ENCODE measurements at places on chromosomes 4 and X. TPM values are rescaled to one million over a fixed set of nuclear protein-coding genes. Genes with fewer than 3 reads are reported as not detected.

Gene UGT2B17
- not detected for total RNA-seq

Gene COX7B2
- not detected for total RNA-seq

GRCh38 chr4:76486588-76487276 lies 51.7 kb downstream of the SHROOM3 start:
- DNase-seq: no peak

DNA sequence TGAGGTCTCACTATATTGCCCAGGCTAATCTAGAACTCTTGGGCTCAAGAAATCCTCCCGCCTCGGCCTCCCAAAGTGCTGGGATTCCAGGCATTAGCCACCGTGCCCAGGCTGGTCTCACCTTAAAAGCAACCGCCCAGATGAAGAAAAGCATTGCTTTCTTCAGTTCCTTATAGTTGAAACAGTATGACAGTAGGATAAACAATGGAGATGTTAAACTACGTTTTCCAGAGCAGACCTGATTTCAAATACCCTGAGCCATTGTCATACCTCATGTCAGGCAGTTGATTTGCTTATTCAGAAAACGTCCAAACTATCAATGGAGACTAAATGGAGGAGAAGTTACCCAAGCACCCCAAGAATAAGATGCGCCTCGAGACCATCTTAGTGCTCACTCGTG lies 26.3 kb upstream of the TMEM131L start:
- DNase-seq: no peak

DNA sequence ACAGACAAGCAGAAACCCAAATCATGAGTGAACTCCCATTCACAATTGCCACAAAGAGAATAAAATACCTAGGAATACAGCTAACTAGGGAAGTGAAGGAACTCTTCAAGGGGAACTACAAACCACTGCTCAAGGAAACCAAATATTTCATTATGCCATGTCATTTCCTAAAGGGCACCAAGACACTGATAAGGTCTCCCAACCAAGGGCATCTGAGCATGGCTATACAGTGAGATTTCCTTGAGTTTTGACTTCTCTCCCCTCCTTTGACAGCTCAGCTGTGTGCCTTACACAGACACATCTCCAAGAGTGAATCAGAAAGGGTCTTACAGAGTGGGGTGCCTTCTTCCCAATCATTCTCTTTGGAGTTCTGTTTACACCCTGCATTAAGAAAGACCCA lies 40.4 kb downstream of the PCDH7 start:
- DNase-seq: no peak

Gene HDX
- 2.1 TPM for total RNA-seq

GRCh38 chr4:66219401-66219800 lies 549.1 kb upstream of the EPHA5 start:
- DNase-seq: no peak

GRCh38 chr4:79906303-79906702 lies 166.7 kb downstream of the ANTXR2 start:
- no peak for DNase-seq

DNA sequence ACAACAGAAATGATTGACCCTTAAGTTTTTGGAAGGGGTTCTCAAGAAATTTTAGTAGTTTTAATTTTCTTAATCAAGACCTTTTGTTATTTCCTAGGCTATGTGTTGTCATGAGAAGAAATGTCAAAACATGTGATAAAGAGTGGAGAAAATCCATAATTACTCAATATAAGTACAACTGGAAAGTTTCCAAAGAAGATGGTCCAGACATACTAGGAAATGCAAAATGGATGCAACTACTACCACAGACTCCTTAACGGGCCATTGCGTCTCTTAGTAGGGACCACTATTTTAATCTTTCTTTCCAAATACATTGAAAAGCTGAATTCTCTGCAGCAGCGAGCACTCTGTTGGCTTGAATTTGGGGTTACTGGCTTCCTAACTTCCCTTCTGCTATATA lies 148.8 kb downstream of the NWD2 start:
- no peak for DNase-seq

Gene PHEX
- total RNA-seq: 0.30 TPM

DNA sequence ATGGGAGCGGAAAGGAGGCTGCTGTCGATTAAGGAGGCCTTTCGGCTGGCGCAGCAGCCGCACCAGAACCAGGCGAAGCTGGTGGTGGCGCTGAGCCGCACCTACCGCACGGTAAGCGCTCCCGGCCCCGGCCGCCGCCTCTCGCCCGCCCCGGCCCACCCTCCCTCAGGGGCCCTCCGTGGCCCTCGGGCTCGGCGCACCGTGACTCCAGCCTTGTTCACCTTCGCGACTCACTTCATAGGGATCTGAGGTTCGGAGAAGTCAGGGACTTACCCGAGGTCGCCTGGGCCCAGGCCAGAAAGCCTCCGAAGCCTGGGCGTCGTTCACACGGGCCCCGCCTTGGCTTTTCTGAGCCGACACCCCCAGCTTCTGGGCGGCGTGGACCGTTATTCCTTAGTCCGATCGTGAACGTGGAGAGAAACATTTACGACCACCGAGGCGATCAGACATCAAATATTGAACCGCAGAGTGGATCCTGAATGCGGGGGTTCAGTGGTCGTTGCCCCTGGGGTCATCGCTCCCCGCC lies 362 bp downstream of the NCAPG start:
- no peak for DNase-seq

DNA sequence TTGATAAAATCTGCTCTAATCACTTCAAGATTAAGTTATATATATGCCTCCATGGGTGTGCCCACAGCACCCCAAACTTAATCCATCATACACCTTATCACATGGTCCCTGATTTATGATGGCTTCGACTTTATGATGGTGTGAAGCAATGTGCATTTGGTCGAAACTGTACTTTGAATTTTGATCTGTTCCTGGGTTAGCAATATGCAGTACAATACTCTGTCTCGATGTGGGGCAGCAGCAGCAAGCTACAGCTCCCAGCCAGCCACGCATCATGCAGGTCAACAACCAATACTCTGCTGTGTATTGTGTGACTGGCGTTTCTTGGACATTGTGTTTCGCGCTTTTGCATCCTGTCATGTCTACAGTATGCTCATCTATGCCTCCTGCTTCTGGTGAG lies 62.6 kb downstream of the MCUB start:
- no peak for DNase-seq

Gene BEND2
- total RNA-seq: not detected

Gene SRP72
- 18.3 TPM for total RNA-seq

DNA sequence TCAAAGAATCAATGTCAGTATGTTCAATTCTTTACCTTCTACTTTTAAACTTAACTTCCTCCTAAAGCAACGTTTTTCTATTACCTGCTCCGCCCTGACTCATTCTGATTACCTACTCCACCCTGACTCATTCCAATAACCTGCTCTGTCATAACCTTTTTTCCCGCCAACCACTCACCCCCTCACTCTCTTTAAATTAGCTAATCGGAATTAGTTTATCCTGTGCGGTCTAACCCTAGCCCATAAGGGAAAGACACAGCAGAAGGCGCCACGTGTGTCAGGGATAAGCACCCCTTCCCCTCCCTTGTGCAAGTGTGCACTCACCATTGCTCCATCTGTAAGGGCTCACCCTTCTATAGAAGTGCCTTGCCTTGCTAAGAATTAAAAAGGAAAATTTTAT lies 64.4 kb downstream of the EIF4E start:
- no peak for DNase-seq

GRCh38 chrX:39948582-39948981 lies 149.2 kb downstream of the BCOR start:
- no peak for DNase-seq

GRCh38 chr4:184544788-184545409 lies 70.5 kb upstream of the IRF2 start:
- DNase-seq: no peak

- no peak for DNase-seq
These were observed 23.4 kb downstream of the USP9X start for GRCh38 chrX:41108463-41109205.

GRCh38 chr4:153248641-153249198 lies 44.5 kb downstream of the TRIM2 start:
- DNase-seq: no peak

- peak; percentile 72 for DNase-seq
These were observed 119.4 kb upstream of the FAM9B start for GRCh38 chrX:9153300-9153699.

GRCh38 chr4:63226229-63226628 lies 1183.0 kb downstream of the TECRL start:
- no peak for DNase-seq

GRCh38 chrX:97563531-97564133 lies 679.9 kb downstream of the RPA4 start:
- no peak for DNase-seq

GRCh38 chr4:150348079-150348478 lies 233.9 kb upstream of the MAB21L2 start:
- peak; percentile 53 for DNase-seq

- DNase-seq: peak; percentile 60
These were observed 14.3 kb downstream of the SLC10A6 start for GRCh38 chr4:86834901-86835300.

GRCh38 chr4:8163026-8163425 lies 4.4 kb upstream of the ABLIM2 start:
- no peak for DNase-seq

GRCh38 chrX:55787727-55788126 lies 70.2 kb downstream of the RRAGB start:
- DNase-seq: no peak

GRCh38 chr4:21815651-21816377 lies 132.8 kb downstream of the KCNIP4 start:
- DNase-seq: no peak

DNA sequence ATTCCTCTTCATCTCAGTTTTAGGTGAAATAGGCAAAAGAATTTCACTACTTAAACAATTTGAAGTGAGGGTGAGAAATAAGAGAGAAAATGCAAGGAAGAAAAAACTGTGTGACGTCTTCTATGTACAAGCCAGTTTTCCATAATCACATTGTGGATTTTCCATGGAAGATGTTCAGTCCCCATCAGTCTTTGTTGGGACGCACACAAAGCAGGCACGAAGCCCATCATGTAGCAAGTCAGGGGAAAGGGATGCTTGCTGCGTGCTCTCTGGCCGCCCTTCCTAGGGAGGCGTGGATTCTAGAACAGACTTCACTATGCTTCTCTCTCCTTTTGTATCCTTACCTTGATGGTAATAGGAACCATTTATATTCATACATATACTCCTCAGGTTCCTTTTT lies 54.7 kb downstream of the RBPJ start:
- DNase-seq: no peak
